Stimulated activated CD8-positive, alpha-beta memory T cell treated with anti-CD3 and anti-CD28 coated beads, Interleukin-4, amount 100 ng/mL, for 1 hour (primary cell): ENCODE measurements at places on chromosomes 5 and 9.

GRCh38 chr5:157772127-157772526 is 28.6 kb downstream of the LSM11 start:
- no peak for DNase-seq

DNA sequence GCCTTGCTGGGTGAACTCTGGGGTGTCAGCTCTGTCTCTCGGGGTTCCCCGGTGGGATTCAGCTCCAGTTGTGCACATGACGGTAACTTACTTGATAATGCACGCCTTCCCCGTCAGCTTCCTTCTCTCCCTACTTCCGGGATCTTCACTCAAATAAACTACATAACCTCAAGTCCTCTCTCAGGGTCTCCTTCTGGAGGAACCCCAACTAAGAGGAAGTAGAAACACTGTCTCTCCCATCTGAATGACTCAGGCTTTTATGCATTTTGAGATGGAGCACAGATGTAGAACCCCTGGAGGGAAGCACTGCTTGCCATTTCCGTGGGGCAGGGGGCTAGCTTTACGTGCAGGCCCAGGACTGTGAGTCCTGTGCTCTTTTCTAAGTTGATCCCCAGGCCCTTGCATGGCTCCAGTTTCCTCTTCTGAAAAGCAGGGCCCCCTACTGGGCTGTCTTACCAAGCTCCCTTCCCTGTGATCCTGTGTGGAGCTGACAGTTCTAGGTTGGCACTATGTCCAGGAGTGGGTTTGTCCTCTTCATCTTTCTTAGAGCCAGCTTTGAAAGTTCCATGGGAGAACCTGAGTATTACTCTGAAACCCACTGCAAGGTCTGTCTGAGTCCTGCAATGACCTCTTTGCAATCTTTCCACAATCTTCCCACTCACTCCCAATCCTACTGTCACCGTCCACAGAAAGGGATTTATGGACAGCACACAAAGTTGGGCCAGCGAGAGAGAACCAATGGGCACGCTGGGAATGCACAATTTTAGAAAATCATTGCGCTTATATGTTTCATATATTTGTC is 17.7 kb downstream of the S1PR3 start:
- no peak for DNase-seq

DNA sequence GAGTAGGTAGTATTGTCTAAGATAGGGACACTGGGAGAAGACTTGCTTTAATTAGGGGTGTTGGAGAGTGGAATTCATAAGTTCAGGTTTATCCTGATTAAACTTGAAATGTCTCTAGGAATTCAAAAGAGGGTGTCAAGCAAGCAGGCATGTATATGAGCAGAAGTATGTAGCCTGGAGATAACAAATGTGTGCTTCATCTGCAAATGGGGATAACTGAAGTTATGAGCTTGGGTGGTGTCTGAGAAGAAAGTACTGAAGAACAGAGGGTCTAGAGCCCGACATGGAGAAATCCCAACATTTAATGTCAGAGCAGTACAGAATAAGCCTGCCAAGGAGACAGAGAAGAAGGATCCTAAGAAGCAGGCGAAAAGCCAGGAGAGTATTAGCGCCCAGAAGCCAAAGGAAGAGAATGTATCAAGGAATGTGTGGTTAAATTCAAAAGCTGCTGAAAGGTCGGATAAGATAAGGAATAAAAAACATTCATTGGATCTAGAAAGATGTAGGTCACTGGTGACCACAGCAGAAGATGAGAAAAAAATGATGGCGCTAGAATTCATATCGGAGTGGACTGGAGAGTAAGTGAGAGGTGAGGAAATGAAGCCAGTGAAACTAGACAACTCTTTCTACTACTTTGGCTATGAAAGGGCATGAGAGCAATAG is 401.5 kb upstream of the PIK3R1 start:
- DNase-seq, result no peak

DNA sequence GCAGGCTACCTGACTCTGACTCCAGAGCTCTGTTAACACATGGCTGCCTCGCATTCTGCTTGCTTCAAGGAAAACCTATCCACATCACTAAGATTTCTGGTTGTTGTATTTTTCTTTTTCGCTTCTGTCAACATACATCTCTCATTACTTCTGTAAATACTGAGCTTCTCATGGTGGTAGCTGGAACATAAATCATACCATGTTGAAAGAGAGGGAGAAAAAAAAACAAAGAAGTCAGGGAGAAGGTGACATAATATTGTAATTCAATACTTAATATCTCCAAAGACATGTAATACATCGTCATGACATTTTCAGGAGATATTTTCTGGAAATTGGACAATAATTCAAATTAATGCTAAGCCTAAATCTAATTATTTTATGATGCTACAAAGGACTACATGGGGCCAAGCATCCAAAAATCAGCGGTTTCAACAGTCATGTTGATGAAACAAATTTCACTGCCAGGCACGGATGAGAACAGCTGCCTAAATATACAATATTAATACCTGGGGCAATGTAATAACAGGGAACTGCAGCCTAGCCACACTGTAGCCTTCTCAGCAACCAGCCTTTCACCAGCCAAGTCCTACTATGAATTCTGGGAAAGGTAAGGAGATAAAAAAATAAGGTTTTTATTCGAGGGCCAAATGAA is 332.0 kb downstream of the TRIM32 start:
- no peak for DNase-seq

DNA sequence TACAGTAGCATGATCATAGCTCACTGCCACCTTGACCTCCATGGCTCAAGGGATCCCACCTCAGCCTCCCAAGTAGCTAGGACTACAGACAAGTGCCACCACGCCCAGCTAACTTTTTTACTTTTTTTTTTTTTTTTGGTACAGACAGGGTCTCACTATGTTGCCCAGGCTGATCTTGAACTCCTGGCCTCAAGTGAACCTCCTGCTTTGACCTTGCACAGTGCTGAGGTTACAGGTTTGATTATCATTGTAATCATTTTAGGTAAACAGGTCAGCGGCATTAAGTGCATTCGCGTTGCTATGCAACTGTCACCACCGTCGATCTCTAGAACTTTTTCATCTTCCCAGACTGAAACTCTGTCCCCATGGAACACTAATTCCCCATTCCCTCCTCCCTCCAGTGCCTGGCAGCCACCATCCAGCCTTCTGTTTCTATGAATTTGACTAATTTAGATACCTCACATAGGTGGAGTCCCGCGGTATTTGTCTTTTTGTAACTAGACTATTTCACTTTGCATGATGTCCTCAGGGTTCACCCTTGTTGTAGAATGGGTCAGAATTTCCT is 5.8 kb upstream of the CARD19 start:
- no peak for DNase-seq

DNA sequence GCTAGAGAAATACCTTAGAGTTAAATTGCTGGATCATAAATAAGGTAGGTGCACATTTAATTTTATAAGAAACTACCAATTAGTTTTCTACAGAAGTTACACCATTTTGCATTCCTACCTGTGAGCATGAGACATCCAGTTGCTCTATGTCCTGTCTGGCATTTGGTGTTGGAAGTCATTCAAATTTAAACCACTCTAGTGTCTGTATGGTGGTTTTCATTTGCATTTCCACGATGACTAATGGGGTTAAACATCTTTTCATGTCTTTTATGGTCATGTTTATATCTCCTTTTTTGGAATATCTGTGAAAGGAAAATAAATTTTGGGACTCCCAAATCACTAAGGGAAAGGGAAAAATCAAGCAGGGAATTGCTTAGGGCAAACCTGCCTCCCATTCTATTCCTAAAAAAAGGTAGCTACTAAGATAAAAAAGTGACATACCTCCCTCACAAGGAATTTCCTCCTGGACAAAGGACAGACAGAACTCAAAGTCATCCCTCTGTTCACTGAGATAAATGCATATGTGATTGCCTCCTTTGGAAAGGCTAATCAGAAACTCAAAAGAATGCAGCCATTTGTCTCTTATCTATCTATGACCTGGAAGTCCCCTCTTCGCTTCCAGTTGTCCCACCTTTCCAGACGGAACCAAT is 31.6 kb upstream of the ADCY2 start:
- DNase-seq, result no peak

DNA sequence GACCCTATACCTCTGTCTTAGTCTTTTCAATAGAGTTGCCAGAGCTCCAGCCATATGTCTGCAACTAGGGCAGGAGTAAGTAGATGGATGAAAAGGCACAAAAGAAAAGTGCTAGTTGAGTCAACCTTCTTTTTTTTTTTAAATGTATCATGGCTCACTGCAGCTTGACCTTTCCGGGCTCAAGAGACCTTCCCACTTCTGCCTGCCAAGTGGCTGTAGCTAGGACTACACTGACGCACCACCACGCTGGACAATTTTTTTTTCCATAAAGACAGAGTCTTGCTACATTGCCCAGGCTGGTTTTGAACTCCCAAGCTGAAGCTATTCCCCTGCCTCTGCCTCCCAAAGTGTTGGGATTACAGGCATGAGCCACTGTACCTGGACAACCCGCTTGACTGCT is 27.3 kb downstream of the FOXE1 start:
- DNase-seq, result no peak

GRCh38 chr9:106878081-106878837 is 15.3 kb downstream of the ZNF462 start:
- DNase-seq, result no peak

DNA sequence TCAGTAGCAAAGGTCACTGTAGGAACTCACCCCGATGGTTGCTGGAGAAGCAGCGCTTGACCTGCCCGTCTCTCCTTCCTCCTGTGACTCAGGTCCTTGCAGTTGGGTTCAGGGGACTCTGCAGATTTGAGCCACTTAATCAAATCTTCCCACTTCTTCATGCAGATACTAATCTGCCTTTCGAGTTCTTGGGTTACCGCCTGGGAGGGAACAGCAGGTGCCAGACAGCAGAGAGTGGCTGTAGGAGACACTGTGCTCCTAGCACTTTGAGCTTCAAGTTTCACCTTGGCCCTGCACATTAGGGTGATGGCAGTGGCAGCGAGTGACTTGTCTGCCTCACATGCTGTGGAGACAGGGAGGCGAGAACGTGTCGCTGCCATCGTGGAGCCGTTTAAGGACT is 478.3 kb downstream of the PSAT1 start:
- no peak for DNase-seq

- no peak for DNase-seq
Measured at GRCh38 chr5:60594715-60595477, 105.1 kb downstream of the DEPDC1B start.

DNA sequence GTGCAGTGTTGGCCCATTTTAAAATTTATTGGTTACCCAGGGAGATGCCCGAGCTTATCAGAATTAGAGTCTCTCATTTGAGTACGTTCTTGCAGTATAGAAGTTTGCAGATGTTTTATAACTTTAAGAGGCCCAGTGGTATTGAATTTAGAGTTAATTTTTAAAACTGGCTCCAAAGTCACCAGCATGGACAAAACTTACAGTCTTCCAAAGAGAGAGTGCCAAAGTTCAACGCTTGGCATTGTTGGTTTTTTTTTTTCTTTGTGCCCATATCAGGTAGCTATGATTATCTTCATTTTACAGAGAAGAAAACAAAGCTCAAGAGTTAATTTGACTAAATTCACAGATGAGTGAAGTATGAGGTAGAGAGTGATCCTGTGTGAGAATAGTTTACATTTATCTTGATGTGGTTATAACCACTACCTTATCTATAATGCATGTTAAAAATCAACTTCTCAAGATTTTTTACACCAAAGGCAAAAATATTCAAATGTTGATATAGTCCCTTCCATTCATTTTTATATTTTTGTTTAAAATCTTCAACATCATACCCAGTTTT is 273.7 kb upstream of the DMRT1 start:
- no peak for DNase-seq

DNA sequence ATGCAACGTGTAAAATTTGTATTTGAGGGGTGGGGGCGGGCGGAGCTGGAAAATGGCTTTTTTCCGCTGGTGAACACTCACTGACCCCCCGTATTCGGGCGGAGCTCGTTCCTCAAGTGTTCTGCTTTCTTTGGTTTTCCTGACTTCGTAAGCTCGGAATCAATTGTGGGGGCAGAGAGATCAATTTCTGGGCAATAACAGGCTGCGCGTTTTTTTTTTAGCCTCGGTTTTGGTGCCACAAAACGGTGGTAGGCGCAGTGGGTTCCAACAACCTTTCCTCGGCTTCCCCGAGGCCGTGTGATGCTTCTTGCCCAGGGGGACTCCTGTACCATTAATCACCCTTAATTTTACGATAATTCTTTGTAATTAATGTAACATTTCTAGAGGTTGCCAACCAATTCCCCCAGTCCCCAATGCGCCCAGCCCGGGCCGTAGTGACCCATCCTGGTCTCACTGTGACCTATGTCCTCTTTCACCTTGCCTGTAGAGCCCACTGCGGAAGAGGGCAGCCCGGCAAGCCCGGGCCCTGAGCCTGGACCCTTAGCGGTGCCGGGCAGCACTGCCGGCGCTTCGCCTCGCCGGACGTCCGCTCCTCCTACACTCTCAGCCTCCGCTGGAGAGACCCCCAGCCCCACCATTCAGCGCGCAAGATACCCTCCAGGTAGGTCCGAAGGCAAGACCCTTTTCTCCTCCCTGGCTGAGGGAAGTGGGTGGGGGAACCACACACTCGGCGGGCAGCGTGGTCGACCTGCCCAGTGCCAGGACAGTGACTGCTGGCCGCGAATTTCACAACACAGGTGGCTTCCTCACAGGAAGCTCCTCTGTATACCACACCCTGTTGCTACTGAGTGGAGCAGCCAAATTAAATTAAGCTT is 3.7 kb downstream of the NR4A3 start:
- DNase-seq, result no peak

GRCh38 chr5:173925449-173926071 is 37.4 kb downstream of the CPEB4 start:
- no peak for DNase-seq
